Activated gamma-delta T cell treated with Interleukin-2 at 50 U/mL for 16 hours (primary cell): ENCODE measurements at places on chromosomes 6 and 20.

- DNase-seq: no peak
Observed at GRCh38 chr20:48585061-48585870, 242.5 kb downstream of the PREX1 start.

DNA sequence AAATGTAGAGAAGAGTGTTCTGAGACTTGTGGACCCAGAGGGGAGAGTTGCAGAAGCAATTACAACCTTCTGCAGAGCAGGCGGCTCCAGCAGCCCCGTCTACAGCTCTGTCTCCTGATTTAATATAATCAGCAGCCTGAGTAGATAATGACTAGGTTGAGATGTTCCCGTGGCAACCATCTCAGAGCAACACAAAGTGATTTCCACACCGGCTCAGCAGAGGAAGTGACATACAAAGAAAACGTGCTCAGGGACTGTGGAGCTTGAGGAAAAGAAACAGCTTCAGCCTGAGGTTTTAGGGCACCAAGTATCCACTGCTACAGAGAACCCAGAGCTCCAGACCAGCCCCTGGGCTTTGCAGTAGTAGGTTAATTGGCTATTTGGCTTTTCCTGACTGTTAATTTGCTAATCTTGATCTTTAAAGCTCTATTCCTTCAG is 136.4 kb downstream of the MTFR2 start:
- DNase-seq: no peak

- DNase-seq: no peak
Observed at GRCh38 chr20:37340998-37341397, 4.9 kb upstream of the SRC start.

DNA sequence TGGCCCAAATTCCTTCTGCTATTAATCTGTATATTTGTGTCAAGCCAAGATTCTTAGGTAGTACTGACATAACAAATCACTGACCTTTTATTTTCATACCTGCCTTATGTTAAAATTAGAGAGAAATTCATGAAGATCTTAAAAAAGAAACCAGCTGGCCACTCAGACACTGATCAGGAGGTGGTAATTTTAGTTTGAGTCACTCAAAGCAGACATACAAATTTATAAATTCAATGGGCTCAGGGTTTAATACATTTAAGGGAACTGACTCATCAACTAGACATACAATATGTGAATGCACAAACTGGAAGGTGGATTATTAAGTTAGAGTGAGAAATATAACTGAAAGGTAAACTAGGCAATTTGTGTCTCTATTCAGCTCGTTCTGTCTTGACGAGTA is 711.9 kb upstream of the EYS start:
- no peak for DNase-seq

GRCh38 chr20:53621482-53622246 is 28.0 kb upstream of the ZNF217 start:
- DNase-seq: no peak

GRCh38 chr6:107547451-107547840 is 57.5 kb downstream of the SOBP start:
- DNase-seq: no peak

DNA sequence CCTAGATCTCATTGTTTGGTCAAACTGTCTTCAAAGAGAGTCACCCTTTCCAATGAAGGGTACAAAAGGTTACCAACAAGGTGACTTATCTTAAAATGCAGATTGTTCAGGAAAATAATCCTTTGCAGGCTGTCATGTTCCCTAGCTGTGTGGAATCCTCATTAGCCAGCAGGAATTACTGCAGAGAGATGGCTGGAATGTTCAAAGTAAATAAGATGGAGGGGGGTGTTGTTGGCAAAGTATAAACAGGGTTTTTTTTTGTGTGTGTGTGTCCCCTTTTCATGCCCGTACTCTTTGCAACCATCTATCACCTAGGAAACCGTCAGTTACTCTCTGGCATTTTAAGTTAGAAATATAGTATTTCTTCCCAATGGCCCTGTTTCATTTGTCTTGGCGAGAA is 6.5 kb downstream of the NEDD9 start:
- DNase-seq: no peak
